ENCODE measurements at places on chromosomes 6 and 20.

GRCh38 chr6:169868458-169868857 is 117.0 kb downstream of the ERMARD start:
- DNase-seq = no peak

- DNase-seq = no peak
Observed at GRCh38 chr6:146981981-146982380, 222.2 kb upstream of the STXBP5 start.

GRCh38 chr6:12138381-12138780 is 126.3 kb downstream of the HIVEP1 start:
- DNase-seq = no peak

GRCh38 chr6:165049362-165049761 is 260.0 kb downstream of the C6orf118 start:
- DNase-seq = peak; percentile 14

GRCh38 chr6:82237013-82237412 is 10.5 kb downstream of the IBTK start:
- DNase-seq = no peak

GRCh38 chr6:11714798-11715285 is 63.8 kb downstream of the ADTRP start:
- no peak for DNase-seq

DNA sequence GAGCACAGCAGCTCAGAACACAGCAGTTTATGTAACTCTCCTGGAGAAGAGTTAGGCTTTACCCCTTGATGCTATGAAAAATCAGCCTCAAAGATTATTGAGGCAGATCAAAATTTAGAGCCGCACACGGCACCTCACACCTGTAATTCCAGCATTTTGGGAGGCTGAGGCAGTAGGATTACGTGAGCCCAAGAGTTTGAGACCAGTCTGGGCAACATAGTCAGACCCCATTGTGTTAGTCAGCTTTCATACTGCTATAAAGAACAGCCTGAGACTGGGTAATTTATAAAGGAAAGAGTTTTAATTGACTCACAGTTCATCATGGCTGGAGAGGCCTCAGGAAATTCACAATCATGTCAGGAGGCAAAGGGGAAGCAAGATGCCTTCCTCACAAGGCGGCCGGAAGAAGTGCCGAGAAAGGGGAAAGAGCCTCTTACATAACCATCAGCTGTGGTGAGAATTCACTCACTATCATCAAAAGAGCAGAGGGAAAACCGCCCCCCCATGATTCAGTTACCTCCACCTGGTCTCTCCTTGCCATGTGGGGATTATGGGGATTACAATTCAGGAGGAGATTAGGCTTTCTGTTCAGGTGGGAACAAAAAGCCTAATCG is 87.7 kb downstream of the SGK1 start:
- DNase-seq = no peak

DNA sequence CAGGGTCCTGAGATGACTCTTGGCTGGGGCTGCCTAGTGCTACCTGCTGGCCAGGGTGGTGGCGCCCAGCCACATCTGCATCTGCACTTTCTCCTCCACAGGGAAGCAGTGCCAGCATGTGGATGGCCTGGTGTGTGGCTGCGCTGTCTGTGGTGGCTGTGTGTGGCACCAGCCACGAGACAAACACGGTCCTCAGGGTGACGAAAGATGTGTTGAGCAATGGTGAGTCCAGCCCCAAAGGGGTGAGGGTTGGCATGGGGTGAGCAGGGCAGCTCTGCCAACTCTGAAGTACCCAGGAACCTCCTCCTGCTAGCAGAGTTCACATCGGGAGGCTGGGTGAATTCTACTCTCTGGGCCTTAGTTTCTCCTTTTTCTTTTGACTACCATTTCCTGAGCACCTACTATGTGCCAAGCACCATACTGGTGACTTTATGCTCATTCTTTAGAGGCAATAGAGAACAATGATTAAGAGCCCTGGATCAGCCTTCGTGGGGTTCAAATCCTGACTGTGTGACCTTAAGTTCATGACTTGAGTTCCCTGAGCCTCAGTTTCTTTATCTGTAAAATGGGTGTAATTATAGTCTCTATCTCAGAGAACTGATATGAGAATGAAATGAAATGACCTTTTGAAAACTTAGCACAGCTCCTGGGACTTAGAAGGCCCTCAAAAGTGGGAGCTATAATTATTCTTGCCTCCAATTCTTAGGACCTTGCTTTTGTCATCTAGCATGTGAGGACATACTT is 2.1 kb downstream of the BPIFB4 start:
- no peak for DNase-seq

DNA sequence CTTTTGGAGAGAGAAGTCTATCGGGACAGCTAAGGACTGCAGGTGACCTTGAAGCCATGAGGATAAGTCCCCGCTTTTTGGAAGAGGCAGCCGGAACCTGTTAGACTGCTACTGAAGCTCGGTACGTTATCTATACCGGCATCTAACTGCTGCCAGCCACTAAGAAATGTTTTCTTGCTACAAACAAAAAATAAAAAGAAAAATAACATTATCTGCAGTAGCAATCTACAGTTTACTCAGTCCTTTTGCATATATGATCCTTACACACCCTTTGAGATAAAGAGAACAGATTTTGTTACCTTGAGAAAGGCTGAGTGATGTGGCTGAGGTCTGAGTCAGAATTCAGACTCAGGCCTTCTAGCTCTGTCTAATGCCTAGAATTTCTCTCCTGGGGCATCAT is 314.6 kb downstream of the CDH26 start:
- no peak for DNase-seq

DNA sequence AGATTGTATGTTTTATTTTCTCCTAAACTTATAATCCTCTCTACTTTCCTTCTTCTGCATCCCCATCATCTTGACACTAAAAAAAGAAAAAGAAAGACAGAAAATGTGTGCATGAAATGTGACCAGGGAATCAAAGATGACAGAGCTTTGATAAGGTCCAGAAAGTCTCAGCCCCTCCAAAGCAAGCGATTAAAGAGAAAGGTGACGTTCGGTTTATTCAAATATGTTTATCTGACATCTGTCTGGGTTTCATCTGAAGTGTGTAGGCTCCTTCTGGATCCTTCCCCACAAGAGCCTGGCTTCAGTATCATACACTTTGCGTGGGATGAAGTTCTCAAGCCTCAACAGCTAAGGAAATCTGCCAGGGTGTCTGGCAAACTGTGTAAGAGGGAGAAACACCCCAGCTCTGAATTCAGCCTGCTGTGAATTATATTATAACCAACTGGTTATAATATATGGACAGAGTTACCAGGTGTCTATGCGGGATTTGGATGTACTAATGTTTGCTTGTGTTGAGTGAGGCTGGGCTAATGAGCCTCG is 263.0 kb downstream of the ZNF217 start:
- DNase-seq = peak; percentile 16

GRCh38 chr20:56412473-56412790 is 372 bp downstream of the CASS4 start:
- DNase-seq = no peak

- DNase-seq = peak; percentile 94
Observed at GRCh38 chr6:53326372-53327016, 22.3 kb downstream of the ELOVL5 start.

DNA sequence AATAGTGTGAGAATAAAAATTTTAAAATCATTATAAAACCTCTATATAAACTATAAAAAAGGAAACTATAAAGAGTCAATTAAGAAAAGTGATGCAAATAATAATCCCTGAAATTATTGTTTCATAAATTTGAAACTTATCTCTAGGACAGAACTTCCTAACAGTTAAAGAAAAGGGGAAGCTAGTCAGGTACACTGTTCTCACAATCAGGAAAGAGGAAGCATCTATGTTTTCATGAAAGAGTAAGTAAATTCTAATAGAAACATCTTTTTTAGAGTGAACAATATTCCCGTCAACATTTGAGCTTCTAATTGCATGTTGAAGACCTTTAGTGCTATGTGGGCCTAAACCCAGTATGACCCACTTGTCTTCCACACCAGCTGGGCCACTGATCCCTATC is 1.2 kb upstream of the ADGRF1 start:
- DNase-seq = no peak

DNA sequence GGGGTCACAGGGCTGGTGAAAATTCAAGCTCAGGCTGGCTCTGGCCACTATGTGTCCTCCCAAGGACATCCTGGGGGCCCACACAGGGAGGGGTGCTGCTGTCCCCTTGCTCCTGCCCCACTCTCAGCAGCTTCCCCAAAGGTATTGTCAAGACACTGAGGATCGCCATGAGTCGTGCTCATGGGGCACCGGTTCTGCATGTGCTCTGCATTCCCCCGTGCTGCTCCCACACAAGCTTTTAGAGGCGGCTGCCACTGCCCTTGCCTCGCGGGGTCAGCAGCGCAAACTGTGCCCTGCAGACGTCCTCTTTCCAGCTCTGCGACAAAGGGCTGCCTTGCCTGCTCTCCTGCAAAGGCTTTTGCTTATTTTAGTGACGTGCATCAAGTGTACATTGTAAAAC is 179.8 kb downstream of the ERMARD start:
- DNase-seq = no peak

GRCh38 chr20:33843854-33844253 is 32.7 kb downstream of the CHMP4B start:
- DNase-seq = no peak

- DNase-seq = no peak
Observed at GRCh38 chr20:51899674-51900073, 97.4 kb upstream of the SALL4 start.

- DNase-seq = no peak
Observed at GRCh38 chr6:24927277-24927955, 8.3 kb downstream of the RIPOR2 start.

DNA sequence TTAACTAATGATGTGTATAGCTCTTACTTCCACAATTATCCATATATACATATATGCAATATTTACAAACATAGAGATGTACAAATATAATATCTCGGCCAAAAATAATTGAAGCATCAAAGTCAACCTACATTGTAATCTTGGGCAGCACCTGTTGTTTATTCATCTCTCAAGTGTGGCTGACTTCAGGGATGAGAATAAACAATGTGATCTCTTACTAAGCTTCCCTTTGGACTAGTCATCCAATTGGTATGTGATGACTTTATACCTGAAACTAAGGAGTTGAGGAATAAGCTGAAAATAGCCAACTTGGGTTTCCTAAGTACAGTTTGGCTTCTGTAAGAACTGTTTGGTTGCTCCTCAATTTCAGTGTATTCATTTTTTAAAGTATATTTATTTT is 256.6 kb downstream of the KHDC1L start:
- peak; percentile 18 for DNase-seq

DNA sequence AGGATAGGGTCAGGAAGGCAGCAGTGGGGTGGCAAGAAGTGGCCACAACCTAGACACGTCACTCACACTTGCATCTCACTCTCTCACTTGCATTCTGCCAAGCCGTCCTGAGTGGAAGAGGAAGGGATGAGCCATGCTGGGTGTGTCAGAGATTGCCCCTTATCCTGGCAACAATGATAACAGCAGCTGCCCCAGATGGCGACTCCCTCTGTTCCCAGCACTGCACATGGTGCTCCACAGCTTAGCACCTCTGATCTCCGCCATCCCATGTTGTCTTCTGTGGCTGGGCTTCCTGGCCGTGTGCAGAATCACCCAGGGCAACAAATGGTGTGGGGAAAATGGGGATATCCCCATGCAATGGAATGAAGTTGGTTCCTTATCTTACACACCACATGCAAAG is 11.1 kb downstream of the KCNB1 start:
- no peak for DNase-seq

GRCh38 chr6:66396145-66396544 is 689.1 kb upstream of the EYS start:
- no peak for DNase-seq

DNA sequence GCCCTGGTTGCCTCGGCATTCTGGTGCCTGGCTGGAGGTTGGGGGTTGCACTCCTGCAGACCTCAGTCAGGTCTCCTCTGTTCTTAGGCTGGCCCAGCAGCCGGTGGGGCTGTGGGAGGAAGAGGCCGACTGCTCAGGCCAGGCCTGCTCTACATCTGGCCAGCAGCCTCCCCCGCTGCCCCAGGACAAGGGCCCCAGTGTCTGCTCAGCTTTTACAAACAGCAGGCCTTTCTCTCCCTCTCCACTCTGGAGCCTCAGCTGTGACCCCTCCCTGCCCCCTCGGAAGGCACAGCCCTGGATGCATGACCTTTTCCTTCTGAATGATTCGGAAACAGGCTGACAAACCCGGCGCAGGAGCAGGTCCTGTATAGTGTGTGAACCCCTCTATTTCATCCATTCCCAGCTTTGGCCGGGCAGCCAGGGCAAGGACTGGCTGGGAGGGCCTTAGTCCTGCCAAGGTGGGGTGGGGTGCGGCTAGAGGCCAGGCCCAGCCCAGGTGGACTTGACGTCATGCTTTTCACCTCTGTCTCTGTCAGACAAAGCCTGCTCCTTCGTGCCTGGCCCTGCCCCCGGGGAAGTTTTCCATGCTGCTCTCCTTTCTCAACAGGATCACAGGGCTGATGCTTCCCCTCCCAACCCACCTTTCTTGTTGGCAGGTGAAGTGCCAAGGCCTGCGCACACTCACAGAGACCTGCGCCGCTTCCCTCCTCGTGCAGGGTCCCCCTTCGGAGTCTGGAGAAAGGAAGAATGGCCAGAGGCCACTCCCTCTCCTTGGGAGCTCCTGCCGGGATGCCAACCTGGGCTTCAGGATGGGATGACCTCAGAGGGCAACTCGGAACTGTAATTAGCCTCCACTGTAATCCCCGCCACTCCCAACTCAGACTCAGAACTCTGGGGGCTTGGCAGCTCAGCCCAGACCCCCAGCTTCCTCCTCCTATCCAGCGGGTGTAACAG is 10.1 kb upstream of the ITPR3 start:
- no peak for DNase-seq

DNA sequence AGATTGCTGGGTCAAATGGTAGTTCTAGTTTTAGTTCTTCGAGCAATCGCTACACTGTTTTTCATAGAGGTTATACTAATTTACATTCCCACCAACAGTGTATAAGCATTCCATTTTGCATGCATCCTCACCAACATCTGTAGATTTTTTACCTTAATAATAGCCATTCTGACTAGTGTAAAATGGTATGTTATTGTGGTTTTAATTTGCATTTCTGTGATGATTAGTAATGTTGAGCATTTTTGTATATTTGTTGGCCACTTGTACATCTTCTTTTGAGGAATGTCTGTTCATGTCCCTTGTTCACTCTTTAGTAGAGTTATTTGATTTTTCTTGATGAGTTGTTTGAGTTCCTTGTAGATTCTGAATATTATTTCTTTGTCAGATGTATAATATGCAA is 236.2 kb downstream of the GRM1 start:
- peak; percentile 7 for DNase-seq

GRCh38 chr6:52417675-52418111 is 2.4 kb upstream of the EFHC1 start:
- DNase-seq = peak; percentile 92

All from fibroblast of mammary gland (primary cell).